ENCODE measurements at places on chromosomes 4 and X. TPM values are rescaled to one million over a fixed set of nuclear protein-coding genes. Genes with fewer than 3 reads are reported as not detected.

The GAGE2A gene
- total RNA-seq, result not detected

The HAND2 gene
- 19.6 TPM for total RNA-seq

The NUDT10 gene
- 0.39 TPM for total RNA-seq

The GPR82 gene
- not detected for total RNA-seq

The RAB28 gene
- total RNA-seq, result 9.5 TPM

The CYLC1 gene
- not detected for total RNA-seq

The UXT gene
- total RNA-seq, result 111 TPM

The PPP4R3C gene
- total RNA-seq, result not detected

The FATE1 gene
- not detected for total RNA-seq

The CXCL10 gene
- not detected for total RNA-seq
